ENCODE measurements at places on chromosomes 3 and 15.

- no peak for DNase-seq
These were observed 3.6 kb downstream of the CTNNB1 start for GRCh38 chr3:41202834-41203345.

DNA sequence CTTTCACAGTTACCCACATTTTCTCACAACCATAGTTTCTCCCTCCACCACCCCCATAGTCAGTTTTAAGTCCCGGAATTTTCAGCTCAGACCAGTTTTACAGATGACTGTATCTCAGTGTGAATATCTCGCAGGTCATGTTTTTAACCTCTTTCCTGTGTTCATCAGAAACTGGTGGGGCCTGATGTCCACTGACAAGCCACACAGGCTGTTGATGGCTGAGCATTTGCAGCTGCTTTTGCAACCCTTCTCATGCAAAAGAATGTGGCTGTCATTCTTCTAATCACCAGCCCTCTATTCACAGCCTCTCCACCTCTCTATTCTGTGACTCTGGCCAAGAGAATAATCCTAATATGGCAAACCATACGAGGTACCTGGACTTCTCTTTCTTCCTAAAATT is 8.5 kb downstream of the GYG1 start:
- no peak for DNase-seq

GRCh38 chr15:79427781-79428598 is 4.1 kb upstream of the MINAR1 start:
- no peak for DNase-seq

DNA sequence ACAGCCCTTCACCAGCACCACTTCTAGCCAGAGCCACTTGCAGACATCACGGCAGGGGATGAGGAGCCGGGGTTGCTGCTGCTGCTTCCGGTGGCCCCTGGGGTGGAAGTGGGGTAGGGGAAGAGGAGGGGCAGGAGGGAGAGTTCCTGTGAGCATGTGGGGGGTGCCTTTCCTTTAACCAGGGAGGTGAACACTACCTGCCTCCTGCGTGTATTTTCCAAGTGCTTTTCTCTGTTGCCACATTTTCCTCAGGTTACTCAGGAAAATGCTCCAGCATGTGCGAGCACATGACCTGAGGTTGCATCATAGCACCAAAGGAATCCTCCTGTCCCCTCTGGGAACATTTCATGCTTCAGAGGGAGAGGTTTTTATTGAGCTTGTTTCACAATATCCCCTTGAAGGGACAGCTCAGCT is 12.2 kb upstream of the SACM1L start:
- DNase-seq: no peak

DNA sequence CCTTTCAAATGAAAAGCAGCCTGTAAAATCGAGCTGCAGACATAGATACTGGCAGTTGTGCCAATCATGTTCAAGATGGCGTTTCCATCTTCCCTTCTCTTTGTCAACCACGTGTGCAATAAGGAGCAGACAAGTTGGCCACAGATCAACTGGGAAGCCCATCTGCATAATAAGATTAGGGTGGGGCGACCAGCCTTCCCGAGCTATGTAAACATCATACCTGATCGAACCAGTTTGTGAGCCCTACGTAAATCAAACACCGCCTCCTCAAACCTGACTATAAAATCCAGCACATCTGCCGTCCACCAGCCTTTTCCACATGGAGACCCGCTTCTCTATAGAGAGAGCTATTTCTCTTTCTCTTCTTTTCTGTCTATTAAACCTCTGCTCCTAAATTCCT is 37.2 kb downstream of the TRIM42 start:
- DNase-seq: no peak

GRCh38 chr15:64944961-64945360 is 33.3 kb downstream of the ANKDD1A start:
- no peak for DNase-seq

DNA sequence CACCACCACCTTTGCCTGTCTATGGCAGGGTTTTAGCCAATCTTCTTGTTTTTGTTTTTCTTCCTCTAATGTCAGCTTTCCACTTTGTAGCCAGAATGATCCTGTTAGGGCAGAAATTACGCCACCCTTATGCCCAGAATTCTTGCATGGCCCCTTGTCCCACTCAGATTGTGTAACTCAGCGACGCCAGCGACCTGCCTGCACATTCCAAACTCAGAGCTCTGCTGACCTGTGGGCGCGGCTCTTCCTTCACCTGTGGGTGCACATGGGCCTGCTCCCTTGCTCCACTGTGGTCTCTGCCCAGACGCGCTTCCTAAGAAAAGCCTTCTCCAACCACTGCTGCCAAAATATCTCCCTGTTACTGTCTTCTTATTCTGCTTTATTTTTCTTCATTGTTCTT is 45.0 kb downstream of the MED12L start:
- DNase-seq: no peak

DNA sequence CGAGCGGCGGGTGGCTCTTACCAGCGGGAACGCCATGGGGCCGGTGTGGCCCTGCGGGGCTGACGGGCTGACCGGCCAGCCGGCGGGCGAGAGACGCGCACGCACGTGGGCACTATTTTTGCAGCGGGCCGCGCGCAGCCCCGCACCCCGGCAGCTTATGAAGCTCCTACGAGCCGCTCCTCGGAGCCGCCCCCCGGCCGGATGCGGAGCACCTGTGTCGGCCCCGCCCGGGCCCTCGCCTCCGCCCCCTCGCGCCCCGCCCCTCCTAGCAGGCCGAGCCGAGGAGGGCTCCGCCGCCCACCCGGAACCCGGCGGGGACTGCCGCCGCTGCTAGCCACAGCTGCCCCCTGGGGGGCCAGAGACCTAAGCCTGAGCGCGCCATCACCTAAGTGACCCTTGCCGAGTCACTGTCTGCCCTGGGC is 683 bp upstream of the CPEB1 start:
- DNase-seq: no peak

Data from non-pigmented ciliary epithelial cell (primary cell).